ENCODE measurements at places on chromosomes 11 and 22. TPM values are rescaled to one million over a fixed set of nuclear protein-coding genes. Genes with fewer than 3 reads are reported as not detected.

Gene MIAT
- total RNA-seq, result 1.2 TPM

Gene POTEH
- not detected for total RNA-seq

Gene ADM
- 93.5 TPM for total RNA-seq

Gene PLEKHB1
- 1.2 TPM for total RNA-seq

Gene PDGFD
- 0.83 TPM for total RNA-seq

Gene OR56A1
- total RNA-seq, result under 0.01 TPM

Gene ASRGL1
- total RNA-seq, result 0.30 TPM

Gene APOL4
- total RNA-seq, result not detected

Gene P4HA3
- 116 TPM for total RNA-seq

Gene OR51B4
- total RNA-seq, result not detected

Gene UBE4A
- 37.4 TPM for total RNA-seq

Gene SMIM35
- total RNA-seq, result not detected

Gene NLRP10
- total RNA-seq, result not detected

Gene SPTY2D1
- 19.0 TPM for total RNA-seq

Gene CARD18
- not detected for total RNA-seq

Gene MS4A3
- total RNA-seq, result not detected

Gene TMEM191C
- total RNA-seq, result 0.30 TPM

Gene KIF18A
- 12.3 TPM for total RNA-seq

Gene OR10D3
- total RNA-seq, result not detected

Gene DEFB131B
- total RNA-seq, result not detected

Gene OR4X1
- not detected for total RNA-seq

Gene OR2D2
- 0.78 TPM for total RNA-seq

Gene UCP3
- 0.30 TPM for total RNA-seq

Gene CARNS1
- total RNA-seq, result 0.30 TPM

Gene ZNF143
- total RNA-seq, result 30.9 TPM

Gene APLP2
- 433 TPM for total RNA-seq

Gene PIH1D2
- 1.2 TPM for total RNA-seq

Gene FAM227A
- total RNA-seq, result 4.0 TPM

Gene KRTAP5-7
- total RNA-seq, result not detected

Gene EFEMP2
- total RNA-seq, result 91.1 TPM

Gene HEPN1
- 0.09 TPM for total RNA-seq

Gene GAS2
- total RNA-seq, result 1.5 TPM

Gene C11orf65
- total RNA-seq, result 1.1 TPM

Gene AMOTL1
- 38.6 TPM for total RNA-seq

Gene APOA4
- total RNA-seq, result not detected

Gene FAM180B
- not detected for total RNA-seq

Gene SCUBE2
- 1.8 TPM for total RNA-seq

Gene CEND1
- 0.89 TPM for total RNA-seq

Gene FADS2
- 342 TPM for total RNA-seq

Gene OR9Q2
- not detected for total RNA-seq

Gene SUSD2
- total RNA-seq, result 0.28 TPM

Gene PTGDR2
- 0.05 TPM for total RNA-seq
